ENCODE measurements at places on chromosomes 11 and 22.

- no peak for DNase-seq
- H3K4me1 ChIP-seq, result no peaks in the 10 kb centered on the region
- H3K36me3 ChIP-seq, result no peaks in the 10 kb centered on the region
- H3K27ac ChIP-seq, result no peak overlapping the region
Observed at GRCh38 chr11:122139595-122139866, 23.5 kb upstream of the BLID start.

DNA sequence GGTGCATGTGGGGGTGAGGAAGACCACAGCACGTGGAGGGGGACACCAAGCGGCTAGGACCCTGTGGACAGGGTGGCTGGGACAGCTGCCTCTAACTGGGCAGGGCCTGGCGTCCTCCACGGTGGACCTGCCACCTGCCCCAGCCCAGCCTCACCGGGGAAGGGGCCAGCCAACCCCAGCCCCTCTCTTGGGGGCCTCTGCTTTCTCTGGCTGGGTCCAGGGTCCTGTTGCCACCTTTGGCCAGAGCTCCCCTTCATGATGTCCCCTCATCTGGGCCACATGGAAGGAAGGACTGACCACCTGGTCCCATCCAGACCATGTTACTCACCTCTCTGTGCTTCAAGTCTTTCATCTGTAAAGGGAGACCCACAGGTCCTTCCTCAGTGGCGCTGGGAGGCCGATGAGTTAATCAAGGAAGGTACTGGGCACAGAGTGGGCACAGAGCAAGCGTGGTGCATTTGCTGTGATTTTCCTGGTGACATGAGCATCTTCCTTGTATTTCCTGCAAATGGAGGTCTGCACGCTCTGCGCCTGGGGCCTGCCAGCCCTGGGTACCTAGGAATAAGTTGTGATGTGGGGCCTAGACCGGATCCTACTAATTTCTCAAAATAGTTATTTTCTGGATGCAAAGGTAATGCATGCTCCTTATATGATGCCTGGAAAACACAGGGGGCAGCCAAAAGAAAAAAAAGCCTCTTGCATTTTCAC, 538.4 kb downstream of the TBC1D22A start:
- DNase-seq, result no peak
- peaks cover 6% of the 10 kb centered on the region for H3K27me3 ChIP-seq
- H3K4me3 ChIP-seq, result no peak overlapping the region
- no peaks in the 10 kb centered on the region for H3K36me3 ChIP-seq
- no peak overlapping the region for H3K27ac ChIP-seq
- no peaks in the 10 kb centered on the region for H3K4me1 ChIP-seq

GRCh38 chr11:45145083-45145378, 1.4 kb upstream of the PRDM11 start:
- H3K36me3 ChIP-seq, result no peaks in the 10 kb centered on the region
- H3K27me3 ChIP-seq, result no peaks in the 10 kb centered on the region
- DNase-seq, result no peak
- H3K4me1 ChIP-seq, result peaks cover 28% of the 10 kb centered on the region
- no peak overlapping the region for H3K27ac ChIP-seq
- no peak overlapping the region for H3K4me3 ChIP-seq

- no peak for DNase-seq
- H3K4me1 ChIP-seq, result peaks cover 25% of the 10 kb centered on the region
- no peaks in the 10 kb centered on the region for H3K36me3 ChIP-seq
- H3K27me3 ChIP-seq, result no peaks in the 10 kb centered on the region
- H3K4me3 ChIP-seq, result no peak overlapping the region
- no peak overlapping the region for H3K27ac ChIP-seq
Observed at GRCh38 chr11:92707665-92708064, 261.8 kb upstream of the MTNR1B start.

DNA sequence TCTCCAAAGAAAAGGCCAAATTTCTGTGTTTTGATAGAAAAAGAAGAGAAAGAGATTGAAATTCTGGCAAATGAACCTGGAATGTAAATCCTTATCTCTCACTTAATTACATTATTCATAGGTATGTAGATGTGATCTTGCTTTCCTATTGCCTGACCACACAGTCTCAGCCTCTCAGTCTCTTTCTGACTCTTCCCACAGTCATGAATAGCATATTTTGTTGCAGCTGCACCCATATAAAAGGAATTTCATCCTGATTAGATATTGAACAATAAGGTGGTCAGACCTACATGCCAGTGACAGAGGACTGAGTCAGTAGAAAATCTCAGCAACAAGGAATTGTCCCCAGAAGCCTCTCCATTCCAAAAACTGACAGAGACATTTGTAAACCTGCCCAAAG, 62.9 kb upstream of the LRRC4C start:
- no peak overlapping the region for H3K4me3 ChIP-seq
- no peaks in the 10 kb centered on the region for H3K4me1 ChIP-seq
- no peaks in the 10 kb centered on the region for H3K27me3 ChIP-seq
- no peak overlapping the region for H3K27ac ChIP-seq

Data from sigmoid colon (tissue), 7 donors.